Breast epithelium (tissue), 4 donors: ENCODE measurements at places on chromosomes 2 and 18. TPM values are rescaled to one million over a fixed set of nuclear protein-coding genes. Genes with fewer than 3 reads are reported as not detected.

- DNase-seq, result no peak
Measured at GRCh38 chr2:16652296-16653082, 13.1 kb downstream of the CYRIA start.

The ALPI gene
- total RNA-seq, result not detected

DNA sequence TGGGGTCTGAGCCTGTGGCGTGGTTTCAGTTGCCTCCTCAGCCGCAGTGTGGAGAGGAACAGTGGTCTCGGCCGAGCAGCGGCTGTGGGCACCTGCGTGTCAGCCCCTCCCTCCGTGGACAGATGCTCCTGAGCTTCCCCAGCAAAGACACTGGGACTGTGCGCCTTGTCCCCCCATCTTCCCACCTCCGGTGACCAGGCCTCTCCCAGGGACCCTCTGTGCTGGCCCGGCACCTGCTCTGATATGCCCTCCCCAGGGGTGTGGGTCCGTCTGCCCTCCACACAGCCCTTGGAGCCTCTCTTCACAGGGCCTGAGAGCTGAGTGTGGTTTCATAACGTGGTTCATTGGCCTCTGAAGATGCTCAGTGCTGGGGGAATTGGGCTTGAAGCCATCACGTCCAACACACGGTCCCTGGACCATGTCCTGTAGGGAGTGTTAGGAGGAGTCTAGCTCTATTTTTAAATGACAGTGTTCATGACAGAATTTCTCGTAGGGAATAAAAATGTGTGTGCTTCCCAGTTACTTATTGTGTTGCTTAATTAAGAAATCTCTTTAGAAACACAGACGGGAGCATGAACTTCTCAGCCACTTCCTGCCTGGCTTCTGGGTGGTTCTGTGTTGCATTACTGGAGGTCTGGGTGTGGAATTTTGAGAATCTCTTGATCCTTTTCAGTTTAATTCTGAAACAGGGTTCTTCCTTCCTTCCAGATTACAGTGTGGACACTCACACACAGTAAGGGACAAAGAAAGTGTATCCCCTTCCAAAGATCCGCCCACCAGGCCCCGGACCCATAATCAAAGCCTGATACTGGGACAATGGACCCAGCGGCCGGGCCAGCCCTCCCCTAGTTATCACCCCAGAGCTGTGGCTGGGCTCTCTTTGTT is 110.7 kb downstream of the NFATC1 start:
- no peak for DNase-seq

The QPCT gene
- total RNA-seq, result 12.5 TPM

- DNase-seq, result no peak
Measured at GRCh38 chr18:65942104-65942503, 191.3 kb downstream of the CDH7 start.
